ENCODE measurements at places on chromosomes 4 and X.
A peak's percentile ranks its signal among the peaks of the same experiment; 100 is the strongest.

GRCh38 chr4:68373513-68373912 lies 23.6 kb upstream of the YTHDC1 start:
- no peak for DNase-seq

GRCh38 chr4:15569746-15570145 lies 85.4 kb downstream of the FBXL5 start:
- no peak for DNase-seq

DNA sequence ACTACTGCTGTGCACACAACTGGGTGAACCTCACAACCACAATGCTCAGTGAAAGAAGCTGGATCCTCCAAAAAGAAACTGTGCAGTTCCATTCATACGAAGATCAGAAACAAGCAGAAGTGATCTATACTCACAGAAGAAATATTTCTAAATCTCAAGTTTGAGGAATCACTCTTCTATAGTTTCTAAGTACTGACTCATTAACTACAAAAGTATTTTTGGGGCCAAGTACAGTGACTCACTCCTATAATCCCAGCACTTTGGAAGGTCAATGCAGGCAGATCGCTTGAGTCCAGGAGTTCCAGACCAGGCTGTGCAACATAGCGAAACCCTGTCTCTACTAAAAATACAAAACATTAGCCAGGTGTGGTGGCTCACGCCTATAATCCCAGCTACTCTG lies 51.3 kb upstream of the RELL1 start:
- no peak for DNase-seq

- no peak for DNase-seq
Observed at GRCh38 chr4:121707344-121707743, 10.6 kb upstream of the ANXA5 start.

DNA sequence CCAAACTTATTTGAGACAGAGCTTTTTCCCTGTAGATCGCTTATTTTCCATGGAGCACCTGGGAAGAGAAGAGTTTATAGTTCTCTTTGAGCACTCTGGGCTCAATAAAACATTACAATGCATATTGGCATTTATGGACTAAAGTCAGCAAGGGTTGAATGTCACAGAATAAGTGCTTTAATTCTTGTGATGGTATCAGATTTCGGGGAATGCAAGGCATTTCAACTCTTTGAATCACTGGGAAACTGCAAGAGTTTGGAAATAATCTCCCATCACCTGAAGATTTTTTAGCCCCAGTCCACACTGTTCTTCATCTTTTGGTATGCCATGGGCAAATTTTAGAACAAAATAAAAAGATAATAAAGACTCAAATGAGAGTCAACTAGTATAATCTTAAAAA lies 111.5 kb upstream of the WDFY3 start:
- no peak for DNase-seq

DNA sequence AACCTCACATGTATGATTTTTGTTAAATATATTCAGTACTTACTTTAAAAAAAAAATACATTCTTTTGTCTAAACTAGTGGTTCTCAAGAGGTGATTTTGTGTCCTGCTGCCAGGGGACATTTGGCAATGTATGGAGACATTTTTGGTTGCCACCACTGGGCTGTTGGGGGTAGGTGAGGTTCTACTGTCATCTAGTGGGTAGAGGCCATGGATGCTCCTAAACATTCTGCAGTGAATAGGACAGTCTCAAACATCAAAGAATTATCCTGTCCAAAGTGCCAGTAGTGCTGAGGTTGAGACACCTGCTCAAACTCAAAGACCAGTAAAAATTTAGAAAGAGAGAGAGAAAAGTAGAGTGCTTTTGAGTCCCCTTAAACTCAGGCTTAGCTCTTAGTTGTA lies 32.9 kb upstream of the PGM2 start:
- DNase-seq, result no peak

- DNase-seq, result no peak
Observed at GRCh38 chrX:19094654-19095053, 27.6 kb downstream of the ADGRG2 start.

DNA sequence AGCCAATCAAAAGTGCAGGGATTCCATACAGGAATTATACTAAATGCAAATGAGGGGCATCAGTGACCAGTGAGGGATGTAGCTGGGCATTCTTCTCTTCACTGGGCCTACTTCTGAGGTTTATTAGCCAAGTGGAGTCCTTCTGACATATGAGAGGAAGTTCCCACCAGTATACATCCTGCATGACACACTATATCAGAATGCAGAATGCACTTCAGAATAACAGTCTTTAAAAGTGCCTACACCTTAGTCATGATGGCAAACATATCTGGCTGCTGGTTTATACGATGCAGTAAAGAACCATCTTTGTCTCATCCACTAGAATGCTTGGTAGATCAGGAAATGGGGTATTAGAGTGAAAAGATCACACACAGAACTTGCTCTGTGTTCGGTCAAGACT lies 180.3 kb upstream of the PPARGC1A start:
- DNase-seq, result peak; percentile 15

DNA sequence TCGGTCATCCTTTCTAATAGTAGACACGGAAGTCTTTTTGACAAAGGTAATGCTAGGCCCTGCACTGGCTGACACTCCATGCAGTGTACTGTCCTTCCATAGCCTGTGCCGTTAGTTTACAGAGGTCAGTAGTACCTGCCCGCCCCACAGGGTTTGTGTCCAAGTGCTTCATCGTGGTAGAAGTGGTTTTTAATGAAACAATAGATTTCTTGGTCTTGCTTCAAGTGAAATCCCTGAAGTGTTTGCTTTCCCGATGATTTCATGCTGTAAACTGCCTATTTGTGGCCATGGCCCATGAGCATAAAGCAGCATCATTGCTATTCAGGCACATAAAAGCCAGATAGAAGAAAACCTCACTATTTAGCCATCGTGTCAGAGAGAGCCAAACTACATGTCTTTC lies 139.3 kb downstream of the GPR143 start:
- DNase-seq, result no peak

GRCh38 chrX:45766981-45767501 lies 566.4 kb upstream of the DIPK2B start:
- DNase-seq, result no peak

DNA sequence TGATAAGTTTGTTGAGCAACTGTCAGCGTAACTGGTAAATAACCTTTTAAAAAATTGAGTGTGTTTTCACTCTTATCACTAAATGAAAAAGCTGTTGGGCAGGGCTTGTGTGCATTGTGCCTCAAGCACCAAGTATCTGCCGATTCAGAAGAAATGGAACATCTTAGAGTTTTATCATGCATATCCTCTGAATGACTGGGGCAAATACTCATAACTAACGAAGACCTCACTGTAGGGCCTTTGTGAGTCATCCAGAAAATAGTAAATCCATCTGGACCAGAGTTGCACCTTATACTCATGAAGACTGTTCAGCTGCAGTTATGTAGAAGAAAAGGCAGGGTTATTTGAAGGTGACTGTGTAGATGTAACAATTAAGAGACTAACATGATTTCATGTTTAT lies 222.1 kb downstream of the CAMK2D start:
- peak; percentile 2 for DNase-seq

DNA sequence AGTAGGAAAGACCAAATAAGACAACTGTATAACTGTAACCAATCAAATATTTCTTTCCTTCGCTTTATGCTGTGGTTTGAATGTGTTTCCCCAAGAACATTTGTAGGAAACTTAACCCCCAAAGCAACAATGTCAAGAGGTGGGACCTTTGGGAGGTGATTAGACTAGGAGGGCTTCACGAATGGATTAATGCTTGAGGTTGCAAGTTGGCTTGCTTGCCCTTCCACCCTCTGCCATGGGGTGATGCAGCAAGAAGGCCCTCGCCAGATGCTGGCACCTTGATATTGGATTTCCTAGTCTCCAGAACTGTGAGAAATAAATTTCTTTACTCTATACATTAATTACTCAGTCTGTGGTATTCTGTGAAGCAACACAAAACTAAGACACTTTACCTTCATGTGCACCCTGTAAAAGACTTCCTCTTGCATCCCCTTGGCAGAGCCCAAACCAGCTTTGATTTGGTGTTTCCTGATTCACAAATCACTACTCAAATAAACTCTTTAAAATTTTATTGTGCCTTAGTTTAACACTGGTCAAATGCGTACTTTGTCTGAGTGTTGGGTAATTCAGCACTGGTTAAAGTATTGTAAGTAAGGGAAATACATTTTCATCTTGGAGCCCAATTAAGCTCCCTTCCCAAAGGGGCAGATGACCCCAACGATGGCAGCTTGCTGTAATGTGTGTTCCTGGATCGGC lies 59.9 kb downstream of the COQ2 start:
- DNase-seq, result no peak

DNA sequence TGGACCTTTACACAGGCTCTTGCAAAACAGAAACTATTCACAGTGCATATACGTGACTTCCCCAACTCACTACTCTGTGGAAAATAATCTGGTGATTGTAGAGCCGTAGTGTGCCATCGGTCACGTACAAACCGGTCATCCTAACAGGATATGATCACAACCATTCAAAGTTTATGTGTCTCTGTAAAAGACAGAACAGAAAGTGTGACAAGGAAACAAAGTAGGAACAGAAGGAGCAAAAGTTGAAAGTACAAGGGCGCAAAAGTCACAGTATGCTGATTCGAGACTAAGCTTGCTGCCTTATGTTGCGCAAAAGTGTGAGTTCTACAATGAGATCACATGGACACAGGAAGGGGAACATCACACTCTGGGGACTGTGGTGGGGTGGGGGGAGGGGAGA lies 18.6 kb downstream of the MEPE start:
- no peak for DNase-seq

GRCh38 chr4:125432078-125432477 lies 117.3 kb downstream of the FAT4 start:
- DNase-seq, result no peak

DNA sequence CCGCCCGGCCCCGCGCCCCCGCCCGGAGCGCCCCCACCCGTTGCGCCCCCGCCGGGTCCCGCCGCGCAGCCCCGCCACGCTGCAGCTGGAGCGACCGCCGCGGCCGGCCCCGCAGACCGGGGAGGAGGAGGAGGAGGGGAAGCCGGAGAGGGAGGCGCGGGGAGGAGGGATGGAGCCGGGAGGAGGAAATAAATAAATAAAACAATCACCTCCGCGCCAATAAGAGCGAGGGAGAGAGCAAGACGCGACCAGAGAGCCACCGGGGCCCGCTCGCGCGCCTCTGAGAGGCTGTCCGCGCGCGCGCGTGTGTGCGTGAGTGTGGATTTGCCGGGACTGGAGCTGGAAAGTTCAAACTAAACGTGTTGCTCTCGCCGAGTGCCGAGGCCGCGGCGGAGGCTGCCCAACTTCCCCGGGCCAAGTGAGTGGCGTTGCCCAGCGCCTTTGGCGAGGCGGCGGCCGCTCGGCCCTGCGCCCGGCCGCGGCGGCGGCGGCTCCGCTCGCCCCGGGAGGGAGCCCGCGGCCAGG lies 2184.4 kb upstream of the TENM3 start:
- DNase-seq, result peak; percentile 21

GRCh38 chr4:71287305-71287704 lies 51.5 kb upstream of the SLC4A4 start:
- DNase-seq, result no peak

DNA sequence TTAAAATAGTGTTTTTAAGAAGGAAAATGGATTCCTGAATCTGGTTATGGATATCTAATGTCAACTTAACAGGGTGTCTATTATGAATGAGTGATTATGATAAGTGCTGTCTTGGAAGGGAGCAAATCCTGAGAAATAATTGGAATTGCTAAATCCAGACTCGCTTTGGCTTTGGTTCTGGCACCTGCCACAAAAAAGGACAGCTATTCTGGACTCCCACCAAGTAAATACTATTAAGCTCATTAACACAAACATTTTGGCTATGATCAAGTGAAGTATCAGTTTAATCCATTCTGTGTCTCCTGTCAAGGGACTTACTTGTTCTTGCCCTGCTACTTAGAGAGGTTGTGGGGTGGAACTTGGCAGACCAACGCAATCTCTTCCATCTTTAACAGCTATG lies 403.7 kb downstream of the CENPC start:
- DNase-seq, result no peak

- no peak for DNase-seq
Observed at GRCh38 chrX:1424147-1424851, 28.4 kb downstream of the ASMTL start.

DNA sequence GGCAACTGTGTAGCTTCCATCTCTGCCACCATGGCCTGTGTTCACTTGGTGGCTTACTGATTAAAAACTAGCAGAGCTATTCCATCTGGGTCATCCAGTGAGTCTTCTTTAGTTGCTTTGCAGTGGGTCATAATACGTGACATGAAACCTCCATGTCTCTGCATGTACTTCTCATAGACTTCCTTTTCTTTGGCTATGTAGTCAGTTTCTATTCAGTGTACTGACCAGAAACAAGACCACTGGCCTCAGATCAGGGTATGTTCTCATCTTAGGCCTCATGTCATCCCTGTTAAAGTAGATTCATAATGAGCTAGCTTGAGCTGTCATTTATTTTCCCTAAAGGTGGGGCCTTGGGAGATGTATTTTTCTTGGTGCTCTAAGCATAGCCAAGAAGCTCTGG lies 195.2 kb downstream of the CCNG2 start:
- no peak for DNase-seq

Measured in T1000 (cell line).